ENCODE measurements at places on chromosomes 11 and 22.

DNA sequence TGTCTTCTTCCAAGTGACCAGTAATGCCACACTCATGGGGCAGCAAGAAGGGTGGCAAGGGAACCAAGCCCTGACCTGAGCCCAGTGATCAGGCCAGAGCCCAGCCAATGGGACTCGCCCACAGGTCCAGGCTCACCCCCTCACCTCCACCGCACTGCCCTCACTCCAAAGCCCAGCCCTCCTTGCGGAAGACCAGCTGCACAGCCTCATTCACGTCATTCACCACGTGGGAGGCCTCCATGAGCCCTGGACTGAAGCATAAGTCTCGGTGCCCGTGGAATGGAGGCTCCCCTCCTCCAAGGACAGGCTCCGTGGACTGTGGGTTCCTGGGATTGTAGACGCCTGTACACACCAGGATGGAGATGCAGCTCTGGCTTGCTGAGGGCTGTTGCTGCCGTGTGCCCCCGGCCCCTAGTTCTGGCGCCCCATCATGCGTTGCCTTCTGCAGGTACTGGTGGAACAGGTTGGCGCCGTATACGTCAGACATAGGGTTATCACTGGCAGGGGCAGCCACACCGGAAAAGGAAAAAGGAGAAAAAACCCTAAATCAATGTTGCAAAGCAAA lies 16.8 kb upstream of the TMEM121B start:
- DNase-seq = no peak

DNA sequence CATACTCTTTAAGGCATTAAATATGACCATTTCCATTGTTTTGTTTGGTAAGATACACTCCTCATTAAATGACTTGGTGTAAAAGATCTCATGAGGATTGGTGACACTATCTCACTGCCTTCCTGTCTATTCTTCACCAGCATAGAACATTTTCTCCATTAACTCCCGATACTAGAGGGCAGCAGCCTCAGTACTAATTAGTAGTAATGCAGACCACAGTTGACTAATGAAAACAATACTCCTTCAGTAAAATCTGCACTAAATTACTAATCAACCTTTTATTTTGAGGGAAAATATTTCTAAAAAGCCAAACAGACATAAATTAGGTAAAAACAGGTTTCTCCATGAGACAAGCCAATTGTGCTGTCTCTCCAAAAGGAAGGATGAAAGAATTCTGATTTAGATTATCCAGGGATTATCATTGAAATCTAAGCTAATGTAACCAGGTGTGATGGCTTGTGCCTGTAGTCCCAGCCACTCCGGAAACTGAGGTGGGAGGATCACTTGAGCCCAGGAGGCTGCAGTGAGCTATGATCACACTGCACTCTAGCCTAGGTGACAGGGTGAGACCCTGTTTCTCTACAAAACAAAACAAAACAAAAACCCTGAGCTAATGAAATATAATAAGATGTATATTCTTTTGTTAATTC lies 9.4 kb downstream of the PGM2L1 start:
- peak; percentile 83 for DNase-seq

- no peak for DNase-seq
These were observed 124.2 kb upstream of the SEZ6L start for GRCh38 chr22:26045051-26045450.

DNA sequence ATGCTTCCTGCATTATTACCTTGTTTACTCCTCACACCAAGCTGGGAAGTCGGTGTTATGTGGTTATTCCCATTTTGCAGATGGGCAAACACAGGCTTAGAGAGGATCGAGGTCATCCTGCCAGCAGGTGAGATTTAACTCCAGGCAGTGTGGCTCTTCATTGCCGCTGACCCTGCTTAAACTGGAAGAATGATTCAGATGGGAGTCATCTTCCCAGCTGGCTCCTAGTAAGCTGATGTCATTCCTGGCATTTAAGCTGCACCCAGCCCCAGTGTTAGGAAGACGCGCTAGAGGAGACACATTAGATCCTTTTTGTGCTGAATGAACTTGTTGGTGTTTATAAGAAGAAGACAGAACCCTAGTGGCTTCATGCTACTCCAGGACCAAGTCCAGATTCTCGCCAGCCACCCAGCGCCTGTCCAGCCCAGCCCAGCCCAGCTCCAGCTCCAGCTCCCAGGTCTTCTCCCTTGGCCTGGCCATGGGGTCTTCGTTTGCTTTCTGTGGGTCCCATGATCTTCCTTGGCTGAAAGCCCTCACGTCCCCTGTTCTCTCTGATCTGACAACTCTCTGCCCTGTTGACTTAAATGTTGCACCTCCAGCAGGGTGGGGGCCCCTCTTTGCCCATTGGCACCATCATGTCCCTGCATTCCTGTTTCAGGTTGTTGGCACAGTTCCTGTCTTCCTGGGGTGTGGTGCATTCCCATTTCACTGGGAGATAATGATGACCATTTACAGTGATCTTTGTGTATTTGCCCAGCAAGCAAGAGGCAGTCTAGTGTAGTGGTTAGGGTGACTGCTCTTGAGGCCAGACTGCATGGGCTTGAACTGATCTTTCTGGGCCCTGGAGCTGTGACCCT lies 13.6 kb downstream of the PARVB start:
- no peak for DNase-seq

DNA sequence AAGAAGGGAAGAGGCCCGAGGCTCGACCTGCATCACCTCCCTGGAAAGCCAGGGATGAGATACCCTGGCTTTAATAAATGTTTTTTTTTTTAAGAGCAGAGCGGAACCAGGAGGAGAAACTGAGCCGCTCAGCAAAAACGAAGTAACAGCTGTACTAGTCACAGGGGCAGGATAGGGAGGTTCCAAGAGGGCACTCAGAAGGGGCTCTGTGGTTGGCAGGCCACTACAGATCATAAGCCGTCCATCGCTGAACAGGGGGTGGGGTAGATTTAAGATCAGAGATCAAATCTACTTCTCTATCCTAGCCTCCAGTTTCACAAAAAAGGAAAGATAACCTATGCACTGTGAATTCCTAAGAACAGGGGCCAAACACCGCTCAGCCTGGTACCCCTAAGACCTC lies 625 bp downstream of the EIF3D start:
- no peak for DNase-seq

DNA sequence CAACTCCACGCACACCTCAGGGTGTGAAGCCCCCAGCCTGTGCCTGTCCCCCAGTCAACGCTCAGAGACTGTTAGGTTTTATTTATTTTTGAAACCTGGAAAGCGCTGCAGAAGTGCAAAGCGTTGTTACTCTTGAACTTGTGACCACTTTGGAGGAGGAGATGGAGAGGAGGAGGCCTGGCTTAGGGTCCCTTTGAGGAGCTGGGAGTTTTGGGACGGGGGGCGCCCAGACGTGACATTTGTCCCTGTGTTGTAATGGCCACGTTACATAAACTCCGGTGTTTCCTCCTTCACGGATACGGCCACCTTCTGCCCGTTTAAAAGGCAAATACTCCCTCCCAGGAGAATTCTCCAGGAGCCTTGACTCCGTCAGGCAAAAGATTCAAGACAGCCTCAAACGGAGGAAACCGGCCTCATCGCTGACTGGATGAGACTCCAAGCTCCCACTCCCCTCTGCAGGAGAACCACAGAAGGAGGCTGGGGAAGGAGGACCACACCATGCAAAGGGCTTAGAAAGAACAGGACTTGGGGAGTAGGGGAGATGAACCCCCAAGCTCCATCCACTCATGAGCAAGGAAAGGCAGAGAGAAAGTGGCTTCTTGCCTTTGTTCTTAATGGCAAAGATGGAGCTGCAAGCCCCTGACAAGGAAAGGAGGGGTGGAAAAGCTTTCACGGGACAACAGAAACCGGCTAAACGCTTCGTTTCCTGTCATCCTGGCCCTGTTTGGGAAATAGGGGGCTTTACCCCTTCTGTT lies 630 bp downstream of the PIK3IP1 start:
- peak; percentile 22 for DNase-seq

- no peak for DNase-seq
These were observed 85.9 kb upstream of the PPARA start for GRCh38 chr22:46064228-46064965.

- DNase-seq = no peak
These were observed 352.4 kb downstream of the BRD1 start for GRCh38 chr22:49475253-49475652.

DNA sequence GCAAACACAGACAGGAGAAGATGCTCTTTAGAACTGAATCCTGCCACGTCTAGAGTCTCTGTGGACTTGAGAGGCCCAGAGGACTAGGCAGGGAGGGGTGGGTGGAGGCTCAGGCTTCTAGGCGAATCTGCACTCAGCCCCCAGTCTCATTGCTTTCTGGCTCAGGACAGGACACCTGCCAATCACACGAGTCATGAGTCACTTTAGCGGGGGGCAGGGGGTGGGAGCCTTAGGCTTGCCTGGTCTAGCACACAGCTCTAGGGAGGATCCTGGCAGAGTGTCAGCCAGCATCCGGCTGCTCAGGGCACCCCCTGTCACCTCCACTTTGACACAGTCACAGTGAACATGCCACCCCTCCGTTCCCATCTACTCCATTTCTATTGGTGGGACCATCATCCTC lies 167.7 kb downstream of the CEP164 start:
- DNase-seq = no peak

Measured in CD4-positive, alpha-beta T cell treated with Interleukin-2 at 100 ng/mL for 4 hours (primary cell).